Right forelimb (tissue), 1 donor: ENCODE measurements at places on chromosomes 13 and 19.

DNA sequence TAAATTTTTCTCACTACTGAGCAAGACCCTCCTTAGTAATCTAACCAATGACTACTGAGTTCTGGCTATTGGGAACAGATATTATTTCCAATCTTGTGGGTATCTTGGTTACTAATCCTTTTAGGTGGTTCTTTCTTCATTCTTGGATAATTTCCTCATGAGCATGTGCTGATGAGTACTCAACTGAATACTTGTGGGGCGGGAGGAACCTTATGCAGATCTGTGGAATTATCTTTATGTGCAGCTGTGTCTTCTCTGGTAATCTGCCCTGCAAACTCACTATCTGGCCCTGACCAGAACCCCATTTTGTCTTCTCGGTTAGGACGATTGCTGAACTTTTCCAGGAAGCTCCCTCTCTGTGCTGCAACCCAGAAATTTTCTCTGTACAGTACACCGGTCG lies 89.7 kb upstream of the TRPC4 start:
- no peak for DNase-seq

- peak; percentile 77 for DNase-seq
Measured at GRCh38 chr19:17107546-17108452, 32.2 kb downstream of the MYO9B start.

- DNase-seq: no peak
Measured at GRCh38 chr13:74860789-74861188, 621.2 kb downstream of the TBC1D4 start.

- peak; percentile 44 for DNase-seq
Measured at GRCh38 chr19:48873476-48874302, 1.5 kb downstream of the PPP1R15A start.

- no peak for DNase-seq
Measured at GRCh38 chr13:80921541-80921940, 580.6 kb upstream of the SPRY2 start.

DNA sequence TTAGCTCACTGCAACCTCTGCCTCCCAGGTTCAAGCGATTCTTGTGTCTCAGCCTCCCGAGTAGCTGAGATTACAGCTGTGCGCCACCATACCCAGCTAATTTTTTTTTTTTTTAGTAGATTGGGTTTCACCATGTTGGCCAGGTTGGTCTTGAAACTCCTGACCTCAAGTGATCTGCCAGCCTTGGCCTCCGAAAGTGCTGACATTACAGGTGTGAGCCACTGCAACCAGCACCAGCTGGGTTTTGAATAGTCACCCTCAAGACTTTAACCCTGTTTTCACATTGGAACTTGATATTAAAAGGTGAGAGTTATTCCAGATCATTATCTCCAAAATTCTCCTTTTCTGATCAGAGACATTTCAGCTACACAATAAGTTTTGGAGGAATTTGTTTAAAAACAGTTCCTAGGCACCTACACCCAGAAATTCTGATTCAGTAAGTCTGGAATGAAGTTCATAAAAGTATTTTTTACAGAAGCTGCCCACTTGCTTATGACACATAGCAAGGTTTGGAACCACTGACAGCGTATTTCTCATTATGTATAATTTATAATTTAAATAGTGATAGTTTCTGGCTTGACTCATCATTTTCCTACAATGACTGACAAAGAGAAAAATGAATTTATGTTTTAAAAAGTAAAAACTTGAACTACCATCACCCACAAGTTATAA lies 417.3 kb downstream of the DIAPH3 start:
- no peak for DNase-seq

DNA sequence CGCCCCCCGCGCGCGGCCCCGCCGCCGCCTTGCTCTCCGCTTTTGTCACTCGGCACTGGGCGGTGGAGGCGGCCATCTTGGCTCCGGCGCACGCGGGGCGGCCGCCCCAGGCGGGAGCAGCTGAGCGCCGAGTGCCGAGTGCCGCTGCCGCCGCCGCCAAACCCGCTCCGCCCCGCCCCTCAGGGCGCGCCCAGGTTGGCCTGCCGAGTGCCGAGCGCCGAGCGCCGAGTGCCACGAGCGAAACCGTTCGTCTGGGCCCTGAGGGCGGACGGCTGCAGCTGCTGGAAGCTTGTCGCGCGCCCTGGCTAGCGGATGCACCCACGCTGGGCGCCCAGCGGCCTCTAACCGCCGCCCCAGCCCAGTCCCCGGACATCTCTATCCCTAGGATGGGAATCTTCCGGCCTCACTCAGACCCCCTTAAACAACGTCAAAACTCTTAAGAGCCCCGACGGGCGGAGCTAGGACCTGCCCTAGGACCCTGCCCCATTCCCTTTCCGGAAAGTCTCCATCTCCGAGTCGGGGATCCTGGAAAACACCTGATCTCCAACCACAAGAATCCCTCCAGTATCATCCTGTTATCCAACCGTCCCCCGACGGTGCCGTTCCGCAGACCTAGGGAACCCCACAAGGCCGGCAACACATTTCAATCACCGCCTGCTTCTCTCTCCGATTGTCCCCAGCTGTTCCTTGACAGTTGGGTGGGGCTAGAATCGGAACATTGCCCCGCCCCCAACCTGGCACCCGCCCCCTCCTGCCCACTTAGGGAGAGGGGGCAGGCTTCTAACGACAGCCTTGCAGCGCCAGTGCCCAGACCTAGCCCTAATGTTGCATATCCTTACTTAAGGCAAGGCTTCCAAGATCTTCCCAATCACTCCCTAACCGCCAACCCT lies 14.1 kb upstream of the AKAP8L start:
- peak; percentile 94 for DNase-seq

- DNase-seq: peak; percentile 84
Measured at GRCh38 chr19:13018035-13018914, 23.0 kb downstream of the NFIX start.

DNA sequence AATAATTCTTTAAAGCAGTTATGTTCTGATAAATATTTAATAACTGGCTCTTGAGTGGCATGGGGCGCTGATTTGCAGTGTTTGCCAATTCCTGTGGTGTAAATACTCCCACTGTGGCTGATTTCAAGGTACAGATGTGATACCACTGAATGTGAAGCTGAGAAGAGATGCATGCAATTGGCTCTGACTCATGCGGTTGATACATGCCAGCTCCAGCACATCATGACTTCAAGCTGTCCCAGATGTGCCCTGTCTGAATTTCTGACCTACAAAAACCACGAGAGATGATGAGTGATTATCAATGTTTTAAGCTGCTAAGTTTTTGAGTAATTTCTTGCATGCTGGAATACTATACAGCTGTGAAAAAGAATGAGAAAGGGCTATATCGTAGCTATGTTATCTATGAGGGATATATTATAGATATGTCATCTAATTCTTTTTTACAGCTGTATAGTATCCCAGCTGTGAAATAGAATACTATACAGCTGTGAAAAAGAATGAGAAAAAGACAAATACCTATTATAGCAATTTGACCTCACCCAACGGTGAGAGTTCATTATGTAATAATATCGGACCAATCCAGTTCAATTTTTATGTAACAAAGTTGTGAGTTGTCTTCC lies 7.6 kb upstream of the ACSBG2 start:
- no peak for DNase-seq

DNA sequence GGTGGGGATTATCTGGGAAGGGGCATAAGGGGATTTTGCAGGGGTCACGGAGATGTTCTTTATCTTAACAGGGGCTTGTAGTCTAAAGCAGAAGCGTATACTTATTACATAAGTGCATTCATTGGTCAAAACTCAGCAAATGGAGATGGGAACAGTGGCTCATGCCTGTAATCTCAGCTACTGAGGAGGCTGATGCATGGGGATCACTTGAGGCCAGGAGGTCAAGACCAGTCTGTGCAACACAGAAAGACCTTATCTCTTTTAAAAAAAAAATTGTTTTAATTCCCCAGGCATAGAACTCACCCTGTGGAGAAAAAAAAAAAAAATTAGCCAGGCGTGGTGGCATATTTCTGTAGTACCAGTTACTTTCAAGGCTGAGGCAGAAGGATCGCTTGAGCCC lies 18.9 kb downstream of the FAM187B start:
- DNase-seq: no peak

DNA sequence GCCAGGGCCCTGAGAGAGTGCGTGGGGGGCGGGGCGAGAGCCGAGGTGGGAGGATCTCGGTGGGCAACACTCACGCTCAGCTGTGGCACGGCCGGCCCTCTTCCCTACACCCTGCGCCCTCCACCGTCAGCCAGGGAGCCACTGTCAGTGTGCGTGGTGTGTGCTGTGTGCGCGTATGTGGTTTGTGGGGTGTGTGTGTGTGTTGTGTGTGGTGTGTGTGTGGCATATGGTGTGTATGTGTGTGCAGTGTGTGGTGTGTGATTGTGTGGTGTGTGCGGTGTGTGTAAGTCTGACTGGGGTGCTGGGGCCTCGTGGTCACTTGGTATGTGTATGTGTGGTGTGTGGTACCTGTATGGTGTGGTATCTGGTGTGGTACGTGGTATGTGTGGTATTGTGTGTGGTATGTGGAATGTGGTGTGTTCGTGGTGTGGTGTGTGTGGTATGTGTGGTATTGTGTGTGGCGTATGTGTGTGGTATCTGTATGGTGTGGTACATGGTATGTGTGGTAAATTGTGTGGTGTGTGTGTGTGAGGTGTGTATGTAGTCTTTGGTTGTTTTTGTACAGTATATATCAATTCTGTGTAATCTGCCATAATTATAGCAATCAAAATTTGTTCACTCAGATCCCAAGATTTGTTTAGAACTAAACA lies 5.1 kb downstream of the GRK1 start:
- no peak for DNase-seq

- no peak for DNase-seq
Measured at GRCh38 chr19:55485439-55486011, 537 bp downstream of the NAT14 start.

DNA sequence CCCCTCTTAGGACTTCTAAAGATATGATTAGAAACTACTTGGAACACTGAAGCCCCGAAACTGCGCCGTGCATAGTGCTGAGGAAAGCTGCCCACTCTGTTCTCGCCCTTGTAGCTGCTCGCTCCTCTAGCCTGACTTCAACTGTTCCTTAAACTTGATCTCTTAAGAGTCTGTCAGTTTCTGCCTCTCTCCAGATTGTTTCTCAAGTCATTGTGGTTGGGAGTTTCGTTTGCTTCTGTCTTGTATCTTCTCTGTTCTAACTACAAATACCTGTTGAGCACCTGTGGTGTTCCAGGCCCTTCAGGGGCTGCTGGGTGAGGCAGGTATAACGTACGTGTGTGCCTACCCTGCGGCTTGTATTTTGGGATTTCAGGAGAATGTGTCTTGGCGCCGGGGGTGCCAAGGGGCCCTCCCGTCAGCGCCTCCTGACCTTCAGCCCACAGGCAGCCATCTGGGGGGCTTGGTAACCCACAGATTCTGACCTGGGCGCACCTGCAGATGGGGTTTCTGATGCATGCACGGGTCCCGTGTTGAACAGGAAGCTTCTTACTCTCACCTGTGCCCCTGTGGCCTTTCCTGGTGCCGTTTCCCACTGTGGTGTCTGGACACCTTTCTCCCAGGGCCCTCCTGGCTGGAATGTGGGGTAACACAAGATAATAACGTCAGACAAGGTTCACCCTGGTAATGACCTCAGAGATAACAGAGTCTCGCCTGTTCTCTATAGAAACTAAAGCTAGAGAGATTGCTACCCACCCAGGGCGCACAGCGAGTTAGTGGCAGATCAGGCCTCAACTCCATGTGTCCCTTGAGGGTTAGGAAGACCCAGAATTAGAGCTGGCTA lies 17.2 kb upstream of the DCUN1D2 start:
- DNase-seq: no peak

DNA sequence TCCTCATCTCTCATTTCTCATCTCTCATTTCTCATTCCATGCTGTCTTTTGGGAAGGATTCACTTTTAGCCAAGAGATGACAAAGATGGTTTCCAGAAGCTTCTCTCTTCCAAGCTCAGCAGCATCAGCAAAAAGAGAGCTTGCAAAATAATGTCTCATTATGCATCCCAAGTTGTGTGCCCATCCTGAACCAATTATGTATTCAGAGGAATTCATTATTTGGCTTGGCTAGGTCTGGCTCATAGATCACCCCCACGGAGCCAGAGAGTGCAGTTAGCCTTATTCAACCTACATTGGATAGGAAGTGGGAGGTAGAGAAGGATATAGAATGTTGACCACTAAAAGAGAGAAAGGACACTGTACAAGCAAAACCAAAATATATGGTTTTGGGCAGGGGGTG lies 5.4 kb upstream of the OLFM2 start:
- DNase-seq: no peak

DNA sequence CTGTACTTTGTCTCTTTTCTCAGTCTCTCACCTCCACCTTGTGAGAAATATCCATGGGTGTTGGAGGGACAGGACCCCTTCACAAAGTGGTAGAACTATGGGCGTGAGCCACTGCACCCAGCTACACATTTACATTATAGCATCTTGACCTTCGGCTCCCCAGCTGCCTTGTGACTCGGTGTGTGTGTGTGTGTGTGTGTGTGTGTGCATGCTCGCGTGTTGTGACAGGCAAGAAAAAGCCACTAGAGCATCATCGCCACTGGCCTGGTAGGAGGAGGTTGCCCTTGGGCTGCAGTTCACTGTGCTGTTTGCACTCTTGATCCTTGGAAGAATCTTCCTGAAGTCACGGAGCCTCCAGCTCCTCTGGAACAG lies 13.7 kb upstream of the ZNF888 start:
- no peak for DNase-seq

DNA sequence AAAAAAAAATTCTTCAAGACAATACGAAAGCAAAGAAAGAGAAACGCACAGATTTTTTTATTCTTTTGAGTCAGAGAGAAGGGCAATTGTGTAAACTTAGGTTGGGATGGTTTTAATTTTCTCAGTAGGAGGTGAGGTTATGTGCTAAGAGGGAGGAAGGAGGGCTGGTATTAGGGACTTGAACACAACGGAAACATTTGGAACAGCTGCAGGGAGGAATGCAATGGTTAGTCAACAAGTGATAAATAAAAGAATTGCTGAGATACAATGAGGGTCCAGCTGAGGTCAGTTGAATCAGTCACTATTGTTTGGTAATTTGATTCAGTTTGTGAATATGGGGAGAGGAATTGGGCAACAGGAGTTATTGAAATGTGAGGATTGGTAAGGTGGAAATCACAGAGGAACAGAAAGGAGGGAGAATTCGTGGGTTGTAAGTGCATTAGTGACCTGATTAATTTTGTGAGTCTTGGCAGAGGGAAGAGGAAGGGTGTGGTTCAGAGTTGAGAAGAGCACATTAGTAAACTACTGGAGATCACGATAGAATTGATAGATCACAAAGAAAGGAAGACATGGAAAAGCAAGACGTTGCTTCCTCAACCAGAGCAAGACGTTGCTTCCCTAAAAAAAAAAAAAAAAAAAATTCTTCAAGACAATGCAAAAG lies 499.5 kb upstream of the SPRY2 start:
- no peak for DNase-seq

DNA sequence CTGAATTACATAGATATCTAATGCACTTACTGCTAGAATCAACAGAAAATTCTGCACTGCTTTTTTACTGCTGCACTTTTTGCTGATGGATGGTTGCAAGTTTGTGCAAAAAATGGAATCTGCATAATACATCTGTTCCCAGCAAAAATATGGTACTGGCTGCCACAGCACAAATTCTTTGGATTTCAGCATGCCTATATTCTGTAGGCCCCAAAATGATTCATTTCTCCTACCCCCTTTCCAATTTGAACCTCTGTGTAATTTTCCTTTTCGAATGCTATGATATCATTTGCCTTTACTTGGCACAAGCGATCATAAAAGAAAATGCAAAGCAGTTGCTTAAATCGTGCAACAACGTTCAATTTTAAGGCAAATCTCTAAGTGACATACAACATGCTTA lies 524.2 kb upstream of the NBEA start:
- no peak for DNase-seq

- DNase-seq: no peak
Measured at GRCh38 chr13:102680842-102681740, 13.8 kb downstream of the METTL21C start.
